NCI-H345 (cell line): ENCODE measurements at places on chromosomes 12 and 14.

DNA sequence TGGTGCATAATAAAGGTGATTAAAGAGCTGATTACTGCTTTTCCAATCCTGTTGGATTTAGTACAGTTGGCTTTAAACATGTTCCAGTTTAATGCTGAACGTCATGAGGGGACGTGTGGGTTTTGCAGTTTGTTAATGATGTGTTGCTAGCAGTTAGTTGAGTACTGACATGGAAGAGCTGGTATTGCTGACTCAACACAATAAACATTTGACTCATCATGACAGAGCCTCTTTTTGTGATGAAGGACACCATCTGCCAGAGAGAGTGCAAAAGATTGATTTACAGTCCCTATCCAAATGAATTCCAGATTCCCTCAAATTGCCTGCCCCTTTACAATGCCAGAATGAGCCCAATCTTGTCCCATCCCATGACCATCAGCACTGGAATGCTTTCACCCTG, 346.2 kb upstream of the PRICKLE1 start:
- no peak for DNase-seq

GRCh38 chr12:95054206-95054605, 19.2 kb downstream of the NR2C1 start:
- DNase-seq: no peak

DNA sequence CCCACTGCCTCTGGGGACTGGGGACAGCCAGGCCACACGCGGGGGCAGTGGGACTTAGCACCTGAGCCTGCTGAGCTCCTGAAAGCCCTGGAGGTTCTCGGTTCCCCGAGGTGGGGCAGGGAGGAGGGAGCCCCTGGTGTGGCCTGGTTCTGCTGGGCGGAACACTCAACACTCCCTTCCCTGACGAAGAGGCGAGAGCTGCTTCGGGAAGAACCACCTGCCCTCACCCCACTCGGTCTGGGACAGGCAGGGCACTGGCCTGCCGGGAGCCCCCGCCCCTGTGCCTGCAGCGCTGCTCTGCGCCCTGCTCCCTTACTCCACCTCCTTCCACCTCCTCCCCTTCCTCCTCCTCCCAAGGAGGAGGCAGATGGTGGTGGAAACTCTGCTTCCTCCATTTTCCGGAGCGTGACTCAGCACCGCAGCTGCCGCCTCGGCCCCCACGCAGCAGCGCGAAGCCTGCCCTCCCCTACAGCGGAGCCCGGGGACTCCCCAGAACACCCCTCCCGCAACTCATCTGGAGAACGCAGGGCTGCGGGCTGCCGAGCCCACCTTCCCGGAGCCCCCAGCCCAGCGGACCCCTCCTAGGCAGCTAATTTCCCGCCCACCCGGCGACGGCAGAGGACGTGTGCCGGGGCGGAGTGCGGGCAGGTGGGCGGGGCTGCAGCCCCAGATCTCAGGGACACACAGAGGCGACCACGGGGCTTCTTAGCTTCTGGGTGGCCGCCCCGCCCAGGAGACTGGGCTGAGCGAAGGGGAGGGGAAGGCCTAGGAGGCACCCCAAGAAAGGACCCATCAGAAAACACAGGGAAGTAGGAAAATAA, 11.7 kb upstream of the INF2 start:
- DNase-seq: peak; percentile 34

GRCh38 chr12:95487024-95487423, 13.1 kb downstream of the METAP2 start:
- no peak for DNase-seq

DNA sequence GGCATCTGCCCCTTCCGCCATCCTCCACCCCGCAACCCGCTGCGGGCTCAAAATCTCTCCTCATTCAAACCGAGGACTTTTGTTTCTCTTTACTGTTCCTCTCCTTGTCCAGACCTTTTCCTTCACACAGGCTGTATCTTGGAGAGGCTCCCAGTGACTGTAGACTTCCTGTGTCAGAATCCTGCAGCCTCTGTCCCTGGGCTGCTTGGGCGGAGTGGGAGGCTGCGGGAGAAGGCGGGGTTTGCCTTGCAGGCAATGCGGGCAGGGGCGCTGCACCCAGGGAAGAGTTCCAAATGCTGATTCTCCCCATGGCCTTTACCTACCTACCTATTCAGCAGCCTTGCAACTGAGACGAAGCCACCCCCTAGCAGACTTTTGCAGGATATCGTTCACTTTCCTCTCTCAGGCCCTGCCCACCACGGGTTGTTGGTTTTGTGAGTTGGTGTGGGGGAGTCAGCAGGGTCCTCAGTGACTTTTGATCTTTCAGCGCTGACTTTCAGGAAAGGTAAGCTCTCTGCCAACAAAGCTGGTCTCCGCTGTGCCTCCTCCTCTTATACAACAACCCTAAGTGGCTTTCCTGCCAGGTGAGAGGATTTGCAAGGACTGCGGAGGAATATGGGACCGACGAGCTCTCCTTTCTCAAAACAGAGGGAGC, 79.0 kb upstream of the KCNA1 start:
- no peak for DNase-seq

DNA sequence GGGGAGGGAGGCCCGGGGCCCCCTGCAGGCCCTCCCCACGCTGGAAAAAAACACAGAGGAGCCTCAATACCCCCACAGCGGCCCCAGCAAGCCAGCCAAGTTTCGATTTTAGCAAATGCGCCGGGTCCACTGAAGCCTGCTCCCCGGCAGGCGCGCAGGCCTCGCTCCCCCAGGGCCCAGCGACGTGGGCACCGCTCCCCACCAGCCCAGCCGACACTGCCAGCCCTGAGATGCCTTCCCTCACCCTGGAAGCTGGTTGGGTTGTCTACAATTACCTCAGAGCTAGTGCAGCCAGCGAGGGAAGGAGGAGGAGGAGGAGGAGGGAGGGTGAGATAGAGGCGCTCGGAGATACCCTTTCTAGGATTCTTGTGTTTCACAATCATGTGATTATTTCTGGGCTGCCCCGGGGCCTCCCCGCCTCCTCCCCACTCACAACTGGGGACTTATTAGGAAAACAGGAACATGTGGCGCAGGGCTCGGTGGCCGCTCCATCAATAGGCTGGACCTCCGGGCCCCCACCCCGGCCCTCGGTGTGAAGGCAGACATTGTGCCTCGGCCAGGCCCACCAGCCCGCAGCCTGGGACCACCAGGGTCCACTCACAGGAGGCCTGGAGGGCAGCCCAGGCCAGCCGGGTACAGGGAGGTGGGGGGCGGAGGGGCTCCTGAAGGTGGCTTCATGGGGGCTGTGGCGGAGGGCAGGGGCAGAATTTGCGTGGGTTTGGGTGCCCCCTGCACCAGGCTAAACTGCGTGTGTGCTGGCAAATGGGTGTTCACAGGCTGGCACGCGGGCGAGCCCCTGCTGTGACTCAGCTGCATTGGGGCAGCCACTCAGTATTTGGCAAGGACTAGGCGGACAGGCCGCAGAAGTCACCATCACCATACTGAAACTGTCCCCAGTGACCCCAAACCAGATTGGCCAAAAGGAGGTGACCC, 109.9 kb downstream of the NCOR2 start:
- DNase-seq: no peak

DNA sequence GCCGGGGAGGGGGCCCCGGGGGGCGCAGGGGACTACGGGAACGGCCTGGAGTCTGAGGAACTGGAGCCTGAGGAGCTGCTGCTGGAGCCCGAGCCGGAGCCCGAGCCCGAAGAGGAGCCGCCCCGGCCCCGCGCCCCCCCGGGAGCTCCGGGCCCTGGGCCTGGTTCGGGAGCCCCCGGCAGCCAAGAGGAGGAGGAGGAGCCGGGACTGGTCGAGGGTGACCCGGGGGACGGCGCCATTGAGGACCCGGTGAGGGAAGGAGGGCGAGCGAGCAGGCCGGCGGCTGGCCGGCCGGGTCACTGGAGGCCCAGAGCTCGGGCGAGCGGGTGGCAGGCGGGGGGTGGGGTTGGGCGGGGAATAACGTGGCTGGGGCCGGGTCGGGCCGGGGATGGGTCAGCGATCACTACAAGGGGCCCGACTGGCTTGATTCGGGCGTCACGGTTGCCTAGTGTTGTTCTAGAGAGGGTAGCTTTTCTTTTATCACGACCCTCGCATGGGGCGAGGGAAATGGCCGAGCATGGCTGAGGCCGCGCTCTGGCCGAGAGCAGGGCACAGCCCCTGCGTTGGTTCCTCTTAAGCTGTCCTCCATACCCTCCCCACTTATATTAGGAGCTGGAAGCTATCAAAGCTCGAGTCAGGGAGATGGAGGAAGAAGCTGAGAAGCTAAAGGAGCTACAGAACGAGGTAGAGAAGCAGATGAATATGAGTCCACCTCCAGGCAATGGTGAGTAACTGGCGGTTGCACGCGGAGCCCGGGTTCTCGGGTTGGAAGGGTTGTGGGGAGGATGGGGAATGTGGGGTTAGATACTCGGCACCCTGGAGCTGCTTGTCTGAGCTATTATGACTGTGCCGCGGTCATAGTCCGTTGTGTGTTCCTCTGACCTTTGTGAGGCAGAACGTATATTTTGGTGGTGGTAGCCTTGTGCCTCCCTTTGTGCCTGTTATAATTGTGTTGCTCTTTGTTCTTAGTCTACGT, 603 bp downstream of the PABPN1 start:
- DNase-seq: peak; percentile 15

DNA sequence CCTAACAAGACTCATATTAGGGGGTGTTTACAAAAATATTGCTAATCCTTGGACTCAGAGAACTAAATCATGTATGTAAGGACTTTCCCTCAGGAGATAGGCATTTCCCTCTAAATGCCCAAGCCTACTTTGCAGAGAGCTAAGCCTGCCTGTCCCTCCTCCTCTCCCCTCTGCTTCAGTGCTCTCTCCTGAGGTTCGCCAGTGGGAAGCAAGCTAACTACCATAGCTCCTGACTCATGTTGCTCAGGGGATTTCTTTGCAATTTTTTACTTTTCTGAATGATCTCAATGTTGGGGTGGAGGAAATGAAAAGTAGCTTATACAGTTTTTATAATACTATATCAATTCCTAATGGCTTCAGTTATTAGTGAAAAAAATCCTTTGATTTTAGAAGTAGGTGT, 29.6 kb downstream of the IFT43 start:
- no peak for DNase-seq

DNA sequence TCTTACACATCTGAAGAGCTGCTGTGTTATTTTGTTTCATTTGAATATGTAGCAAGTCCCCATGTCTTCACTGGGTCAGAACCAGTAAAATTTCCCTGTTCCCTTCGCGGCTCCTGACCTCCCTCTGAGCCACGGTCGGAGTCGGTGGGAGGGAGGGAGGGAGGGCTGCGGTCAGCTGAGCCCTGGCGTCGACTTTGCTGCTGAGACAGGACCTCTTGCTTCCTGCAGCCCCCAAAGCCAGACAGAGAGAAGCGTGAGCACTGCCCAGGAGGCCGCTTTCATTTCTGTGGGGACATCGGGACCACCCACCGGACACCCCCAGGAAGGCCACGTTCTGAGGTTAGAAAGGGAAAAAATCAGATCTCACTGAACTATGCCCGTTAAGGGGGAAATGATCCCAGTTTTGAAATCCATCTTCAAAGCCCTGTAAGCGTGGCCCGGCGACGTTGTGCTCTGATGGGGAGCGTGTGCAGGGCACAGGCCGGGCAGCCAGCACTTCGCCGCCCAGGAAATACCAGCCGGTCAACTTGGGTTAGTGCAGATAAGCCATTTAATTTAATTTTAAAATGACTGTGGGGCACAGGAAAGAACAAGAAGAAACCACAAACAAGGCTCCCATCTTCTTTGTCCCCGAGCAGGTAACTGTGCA, 42.1 kb downstream of the NOC4L start:
- no peak for DNase-seq

- DNase-seq: no peak
Observed at GRCh38 chr14:85607651-85608081, 77.7 kb downstream of the FLRT2 start.

DNA sequence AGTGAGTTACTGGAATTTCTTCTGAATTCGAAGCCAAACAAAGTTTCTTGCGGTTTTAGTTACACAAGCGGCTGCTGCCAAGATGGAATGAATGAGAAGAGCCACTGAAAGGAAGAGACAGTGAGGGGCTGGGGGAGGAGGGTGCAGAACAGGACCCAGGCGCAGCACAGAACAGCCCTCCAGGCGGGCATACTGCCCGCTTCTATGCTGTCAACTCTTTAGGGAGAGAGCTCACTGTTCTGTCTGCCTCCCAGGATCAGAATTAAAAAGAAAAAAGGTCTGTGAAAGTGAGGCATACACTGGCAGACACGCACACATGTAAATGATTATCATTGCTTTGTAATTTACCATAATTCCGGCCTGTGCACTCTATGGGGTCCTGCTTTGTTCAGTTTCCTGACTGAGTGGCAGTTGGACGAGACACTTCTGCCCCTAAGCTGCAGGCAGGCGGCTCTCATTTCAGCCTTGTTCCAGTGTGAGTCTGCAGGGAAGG, 231.6 kb downstream of the CACNA1C start:
- peak; percentile 67 for DNase-seq

DNA sequence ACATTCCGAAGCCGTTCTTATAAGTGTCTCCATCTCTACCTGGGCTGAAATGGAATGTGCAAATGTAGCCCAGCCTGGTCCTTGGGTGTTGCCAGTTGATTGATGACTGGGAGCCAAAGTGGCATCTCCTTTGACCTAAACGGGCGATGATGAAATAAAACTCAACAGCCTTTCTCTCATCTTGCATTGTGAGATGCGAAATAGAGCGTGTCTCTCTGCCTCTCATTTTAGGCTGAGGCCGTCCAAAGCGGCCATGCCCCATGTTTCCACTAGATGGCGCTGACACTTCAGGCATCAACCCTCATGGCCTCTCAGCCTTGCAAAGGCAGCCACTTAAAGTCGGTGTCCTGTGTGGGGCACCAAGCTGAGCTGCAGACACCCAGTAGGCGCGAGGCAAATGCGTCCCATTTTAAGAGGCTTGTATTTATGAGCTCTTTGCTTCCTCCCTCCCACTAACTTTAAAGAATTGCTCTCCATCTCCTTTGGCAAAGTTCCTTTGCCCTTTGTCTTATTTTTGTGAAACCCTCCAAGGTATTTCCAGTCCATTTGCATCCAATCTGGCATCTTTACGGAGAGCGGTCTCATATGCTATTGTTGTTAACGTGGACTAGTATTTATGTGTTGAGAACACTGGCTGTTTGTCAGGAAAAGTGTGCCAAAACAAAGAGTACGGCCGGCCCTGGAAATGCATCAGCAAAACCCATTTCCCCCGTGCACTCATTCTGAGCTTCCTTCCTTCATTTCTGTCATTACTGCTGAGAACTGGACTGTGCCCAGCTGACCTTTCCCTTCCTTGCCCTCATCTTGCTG, 25.0 kb downstream of the GPRC5A start:
- peak; percentile 89 for DNase-seq

DNA sequence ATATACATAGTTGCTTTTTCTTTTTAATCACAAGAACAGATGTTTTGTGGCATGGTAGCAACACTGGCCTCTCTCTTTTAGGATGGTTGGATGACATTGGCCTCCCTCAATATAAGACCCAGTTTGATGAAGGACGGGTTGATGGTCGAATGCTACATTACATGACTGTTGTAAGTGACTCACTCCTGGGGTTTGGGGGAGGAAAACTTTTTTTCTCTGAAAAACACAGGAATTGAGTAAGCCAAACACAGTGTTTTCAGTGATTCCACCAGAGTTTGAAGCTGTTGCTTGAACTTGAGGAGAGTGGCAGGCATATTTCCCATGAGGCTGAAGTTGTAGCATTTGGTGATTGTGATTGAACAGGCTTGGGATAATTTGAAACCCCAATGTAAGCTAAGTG, 13.7 kb upstream of the REP15 start:
- no peak for DNase-seq

GRCh38 chr12:127528551-127528950, 738.4 kb upstream of the TMEM132C start:
- DNase-seq: no peak
